ENCODE measurements at places on chromosomes 1 and 21.

- DNase-seq, result no peak
Measured at GRCh38 chr1:78799926-78800325, 150.3 kb downstream of the IFI44 start.

GRCh38 chr1:242554577-242554976 lies 30.1 kb upstream of the PLD5 start:
- no peak for DNase-seq

DNA sequence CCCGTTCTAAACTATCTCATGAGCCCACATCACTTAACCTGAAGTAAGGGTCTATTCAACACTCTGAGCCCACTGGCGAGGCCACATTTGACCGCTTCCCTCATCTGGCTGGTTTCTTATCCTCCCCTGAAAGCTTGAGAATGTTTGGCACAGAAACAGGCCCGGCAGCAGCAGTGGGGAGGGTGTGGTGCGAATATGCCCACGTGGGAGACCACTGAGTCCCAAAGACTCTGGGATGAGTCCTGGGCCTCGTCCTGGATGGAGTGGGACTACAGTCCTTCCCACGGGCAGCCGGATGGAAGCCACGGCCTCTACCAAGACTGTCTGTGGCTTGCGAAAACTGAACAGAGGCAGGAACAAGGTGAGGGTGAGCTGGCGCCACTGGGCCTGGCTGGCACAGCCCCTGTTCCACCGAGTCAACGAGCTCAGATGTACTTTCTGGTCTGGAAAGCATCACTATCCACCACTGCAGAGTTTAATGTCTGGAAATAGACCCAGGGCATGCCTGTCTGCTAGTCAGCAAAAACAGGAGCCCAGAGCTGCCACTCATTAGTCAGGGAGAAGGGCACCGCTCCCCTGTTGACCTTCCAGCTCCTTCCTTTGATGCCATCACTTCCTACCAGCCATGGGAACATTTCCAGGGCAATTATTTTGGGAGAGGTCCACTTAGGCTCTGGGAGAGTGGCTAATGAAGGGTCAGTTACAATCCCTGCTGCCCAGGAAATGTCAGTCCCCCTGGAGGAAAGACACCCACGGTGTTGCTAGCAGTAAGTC lies 386.6 kb downstream of the MATN1 start:
- no peak for DNase-seq

GRCh38 chr21:21034036-21034435 lies 35.8 kb downstream of the NCAM2 start:
- DNase-seq, result no peak

DNA sequence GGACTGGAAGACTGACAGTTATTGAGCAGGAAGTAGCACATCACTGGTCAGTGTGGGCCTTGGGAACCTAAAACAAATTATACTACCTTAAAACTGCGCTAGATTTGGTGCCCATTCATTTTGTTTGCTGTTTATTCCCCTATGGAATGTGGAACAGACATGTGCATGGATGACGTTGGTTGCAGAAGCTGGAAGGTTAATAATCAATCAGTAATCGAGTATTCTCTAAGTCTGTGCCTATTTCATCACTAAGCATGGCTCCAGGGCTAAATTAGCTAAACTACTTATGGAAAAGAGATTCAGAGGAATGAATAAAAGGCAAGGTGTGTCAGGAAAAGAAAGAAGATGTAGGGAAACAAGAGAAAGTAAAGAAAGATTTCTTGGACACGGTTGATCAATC lies 33.5 kb upstream of the DPT start:
- no peak for DNase-seq

DNA sequence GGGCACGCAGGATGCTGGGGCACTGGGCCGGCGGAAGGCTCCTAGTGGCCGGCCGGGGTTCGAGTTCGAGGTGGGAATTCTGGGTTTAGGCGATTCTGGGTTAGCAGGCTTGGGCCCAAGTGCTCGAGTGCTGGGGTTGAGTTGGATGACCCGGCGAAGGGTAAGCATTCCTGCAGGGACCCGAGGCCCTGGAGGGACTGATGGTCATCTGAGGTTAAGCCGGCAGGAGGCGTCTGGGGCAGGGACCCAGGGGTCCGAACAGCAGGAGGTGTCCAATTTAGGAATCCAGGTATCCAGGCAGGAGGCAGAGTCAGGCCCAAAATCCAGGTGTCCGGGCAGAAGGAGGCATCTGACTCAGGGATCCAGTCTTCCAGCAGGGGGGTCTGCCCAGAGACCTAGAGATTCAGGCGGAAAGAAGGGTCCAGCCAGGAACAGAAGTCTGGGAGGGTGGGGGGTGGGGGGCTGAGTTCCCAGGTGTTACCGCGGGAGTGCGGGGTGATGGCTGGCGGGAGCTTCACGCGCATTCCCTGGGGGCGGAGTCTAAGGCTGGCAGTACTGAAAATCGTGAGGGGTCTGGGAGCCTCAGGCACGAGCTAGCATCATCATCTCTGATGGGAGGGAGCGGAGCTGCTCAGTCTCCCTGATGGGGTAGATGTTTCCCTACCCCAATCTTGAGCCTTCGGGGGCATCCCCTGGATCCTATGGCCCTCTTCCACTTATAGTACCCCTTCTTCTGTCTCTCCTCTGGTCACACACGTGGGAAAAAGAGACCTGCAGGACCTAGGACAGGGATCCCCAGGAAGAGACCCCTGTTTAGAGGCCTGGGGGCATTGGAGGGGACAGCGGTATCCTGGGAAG lies 585 bp downstream of the GPR3 start:
- no peak for DNase-seq

- no peak for DNase-seq
Measured at GRCh38 chr21:40568807-40569206, 278.2 kb downstream of the DSCAM start.

GRCh38 chr1:82486468-82486867 lies 685.7 kb downstream of the ADGRL2 start:
- no peak for DNase-seq

Measured in fibroblast of mammary gland (primary cell).